T-helper 22 cell (primary cell): ENCODE measurements at places on chromosomes 16 and 17.

DNA sequence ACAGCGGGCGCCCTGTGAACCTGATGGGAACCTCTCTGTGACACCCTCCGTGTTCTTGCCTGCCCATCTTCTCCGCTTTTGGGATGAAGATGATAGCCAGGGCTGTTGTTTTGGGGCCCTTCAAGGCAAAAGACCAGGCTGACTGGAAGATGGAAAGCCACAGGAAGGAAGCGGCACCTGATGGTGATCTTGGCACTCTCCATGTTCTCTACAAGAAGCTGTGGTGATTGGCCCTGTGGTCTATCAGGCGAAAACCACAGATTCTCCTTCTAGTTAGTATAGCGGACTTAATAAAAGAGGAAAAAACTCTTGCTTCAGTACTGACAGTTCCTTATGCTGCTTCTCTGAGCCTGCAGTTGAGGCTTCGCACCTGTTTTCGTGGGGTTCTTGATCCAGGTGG, 10.5 kb downstream of the CDK5RAP3 start:
- DNase-seq, result no peak

- DNase-seq, result no peak
Observed at GRCh38 chr16:52652033-52652432, 105.1 kb upstream of the TOX3 start.

DNA sequence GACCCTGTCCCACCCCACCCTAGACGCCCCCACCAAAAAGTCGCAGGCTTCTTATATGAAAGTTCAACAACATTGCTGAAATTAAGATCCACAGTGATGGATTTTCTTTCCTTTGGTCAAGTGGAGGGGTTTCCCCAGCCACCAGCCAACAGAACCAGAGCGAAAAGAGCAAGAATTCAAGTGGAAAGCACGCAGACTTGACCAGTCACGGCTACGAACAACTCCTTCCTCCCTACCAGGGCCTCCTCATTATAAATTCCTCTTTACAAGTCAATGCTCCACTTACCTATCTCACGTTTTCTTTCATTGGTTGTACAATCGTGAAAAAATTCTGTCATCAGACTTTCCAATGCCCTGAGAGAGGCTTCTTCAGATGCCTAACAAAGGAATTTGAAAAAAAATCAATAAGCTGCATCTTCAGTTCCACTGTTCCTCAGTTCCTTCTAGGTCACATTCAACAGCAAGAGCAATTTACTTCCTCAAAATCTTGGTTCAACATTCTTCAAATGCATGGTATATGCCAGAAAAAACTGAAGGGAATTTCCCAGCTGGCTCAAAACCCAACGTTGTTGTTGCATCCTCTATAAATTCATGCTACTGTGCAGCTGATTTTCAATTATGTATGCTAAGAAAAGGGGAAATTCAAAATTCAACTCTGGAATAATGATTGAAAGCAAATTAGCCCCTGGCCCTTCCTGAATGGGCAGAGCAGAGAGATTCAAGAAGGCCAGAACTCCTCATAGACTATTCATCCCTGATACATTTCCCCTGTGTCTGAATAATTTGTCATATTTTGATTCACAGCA, 30.9 kb downstream of the XPO6 start:
- DNase-seq, result no peak

DNA sequence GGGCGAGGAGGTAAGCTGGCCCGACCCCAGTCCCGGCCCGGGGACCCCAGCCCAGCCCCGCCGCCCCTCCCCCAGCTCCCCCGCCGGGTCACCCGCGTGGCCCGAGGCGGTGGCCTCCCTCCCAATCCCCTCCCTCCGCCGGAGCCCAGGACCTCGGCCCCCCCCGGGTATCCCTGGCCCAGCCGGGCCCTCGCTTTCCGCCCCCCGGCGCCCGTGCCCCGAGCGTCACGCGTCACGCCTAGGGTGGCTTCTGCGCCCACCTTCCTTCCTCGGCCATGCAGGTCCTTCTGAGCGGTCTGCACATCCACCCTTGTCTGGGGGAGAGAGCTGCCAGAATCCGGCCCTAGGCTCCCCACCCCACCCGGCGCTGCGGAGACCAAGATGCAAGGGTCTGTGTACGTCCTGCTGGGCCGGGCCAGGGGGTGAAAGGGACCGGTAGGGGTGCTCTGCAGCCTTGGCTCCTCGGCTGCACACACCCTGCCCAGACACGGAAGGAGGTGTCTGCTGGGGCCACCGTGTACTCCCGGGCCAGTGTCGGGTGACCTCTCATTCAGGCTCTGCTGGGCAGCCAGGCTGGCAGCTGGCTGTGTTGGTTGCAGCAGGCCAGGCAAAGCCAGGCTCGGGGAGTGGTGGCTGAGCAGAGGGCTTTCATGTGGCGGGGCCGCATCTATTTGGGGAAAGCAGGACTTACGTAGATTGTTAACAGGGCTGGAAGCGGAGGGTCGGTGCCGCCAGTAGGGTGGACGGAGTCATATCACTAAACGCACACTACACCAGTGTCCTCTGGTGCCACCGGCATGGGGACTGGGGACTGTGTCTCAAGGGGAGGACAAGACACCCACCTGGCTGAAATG, 754 bp downstream of the RAB11FIP4 start:
- DNase-seq, result no peak
